ENCODE measurements at places on chromosomes 7 and 10. TPM values are rescaled to one million over a fixed set of nuclear protein-coding genes. Genes with fewer than 3 reads are reported as not detected.

The PSD gene
- total RNA-seq: 2.9 TPM

DNA sequence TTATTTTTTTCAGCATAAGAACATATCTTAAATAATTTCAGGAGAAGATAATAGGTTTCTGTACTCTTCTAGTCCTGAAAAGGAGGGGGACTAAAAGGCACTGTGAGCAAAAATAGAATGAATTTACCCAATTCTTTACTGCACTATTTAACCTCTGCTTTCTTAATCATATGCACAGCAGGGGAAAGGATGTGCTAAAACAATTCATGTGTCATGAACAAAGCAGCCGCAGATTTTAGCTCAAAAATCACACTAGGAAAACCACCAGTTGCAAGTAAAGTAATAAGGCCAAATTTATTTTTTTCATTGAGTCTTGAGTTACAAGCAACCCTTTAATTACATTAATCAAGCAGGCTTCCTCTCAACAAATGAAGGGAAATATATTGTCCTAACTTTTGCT lies 80.1 kb downstream of the CABCOCO1 start:
- no peak for DNase-seq

- DNase-seq: no peak
Observed at GRCh38 chr10:4545062-4545461, 280.9 kb upstream of the AKR1E2 start.

DNA sequence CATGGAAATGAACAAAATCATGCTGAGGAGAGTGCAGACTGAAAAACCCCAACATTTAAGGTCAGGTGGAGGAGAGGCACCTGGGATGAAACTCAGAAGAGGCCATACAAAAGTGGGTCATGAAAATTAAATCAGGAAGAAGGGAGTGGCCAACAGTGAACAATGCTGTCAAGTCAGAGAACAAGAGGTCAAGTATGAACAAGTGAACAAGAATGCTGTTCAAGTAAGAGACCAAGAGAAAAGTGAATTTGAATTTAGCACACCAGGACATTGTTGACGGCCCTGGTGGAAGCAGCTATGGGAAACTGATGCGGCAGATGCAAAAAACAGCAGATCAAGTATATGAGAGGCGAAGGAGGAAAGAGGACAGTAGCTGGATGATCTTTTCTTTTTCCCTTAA lies 7.9 kb downstream of the CEP41 start:
- no peak for DNase-seq

DNA sequence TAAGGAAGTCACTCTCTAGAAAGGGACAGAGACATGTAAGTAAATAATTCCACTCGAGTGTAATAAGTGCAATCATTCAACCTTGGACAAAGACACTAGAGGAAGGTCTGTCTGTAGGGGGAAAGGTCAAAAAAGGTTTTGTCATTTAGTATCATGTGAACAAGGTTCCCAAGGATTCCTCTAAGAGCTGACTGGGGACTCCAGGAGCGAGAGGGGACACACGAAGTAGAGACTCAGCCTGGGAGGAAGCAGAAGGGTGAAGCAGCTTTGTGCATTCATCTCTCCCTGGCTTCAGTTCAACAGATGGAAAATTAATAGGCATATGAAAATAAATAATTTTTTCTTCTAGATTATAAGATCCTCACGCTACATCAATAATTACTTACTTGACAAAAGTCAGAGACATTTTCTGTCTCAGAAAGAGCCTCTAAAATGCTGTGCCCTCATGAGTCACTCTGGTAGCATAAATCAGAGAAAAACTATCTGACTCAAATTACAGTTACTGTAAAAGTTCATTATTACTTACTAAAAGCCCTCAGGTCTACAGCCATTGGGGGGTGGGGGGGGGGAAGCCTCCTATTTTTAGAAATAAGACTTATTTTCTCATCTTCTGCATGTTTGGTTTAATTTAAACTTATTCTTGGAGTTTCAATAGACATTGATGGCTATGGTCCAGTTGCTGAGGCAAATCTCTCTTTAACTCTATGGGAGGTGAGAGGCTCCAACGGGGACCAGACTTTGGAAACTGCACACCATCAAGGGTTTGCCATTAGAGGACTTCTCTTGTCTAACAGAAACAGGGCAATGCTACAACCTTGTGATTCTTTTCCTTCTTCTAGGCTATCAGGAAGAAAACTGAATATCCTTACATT lies 275.1 kb upstream of the KLF14 start:
- peak; percentile 30 for DNase-seq

DNA sequence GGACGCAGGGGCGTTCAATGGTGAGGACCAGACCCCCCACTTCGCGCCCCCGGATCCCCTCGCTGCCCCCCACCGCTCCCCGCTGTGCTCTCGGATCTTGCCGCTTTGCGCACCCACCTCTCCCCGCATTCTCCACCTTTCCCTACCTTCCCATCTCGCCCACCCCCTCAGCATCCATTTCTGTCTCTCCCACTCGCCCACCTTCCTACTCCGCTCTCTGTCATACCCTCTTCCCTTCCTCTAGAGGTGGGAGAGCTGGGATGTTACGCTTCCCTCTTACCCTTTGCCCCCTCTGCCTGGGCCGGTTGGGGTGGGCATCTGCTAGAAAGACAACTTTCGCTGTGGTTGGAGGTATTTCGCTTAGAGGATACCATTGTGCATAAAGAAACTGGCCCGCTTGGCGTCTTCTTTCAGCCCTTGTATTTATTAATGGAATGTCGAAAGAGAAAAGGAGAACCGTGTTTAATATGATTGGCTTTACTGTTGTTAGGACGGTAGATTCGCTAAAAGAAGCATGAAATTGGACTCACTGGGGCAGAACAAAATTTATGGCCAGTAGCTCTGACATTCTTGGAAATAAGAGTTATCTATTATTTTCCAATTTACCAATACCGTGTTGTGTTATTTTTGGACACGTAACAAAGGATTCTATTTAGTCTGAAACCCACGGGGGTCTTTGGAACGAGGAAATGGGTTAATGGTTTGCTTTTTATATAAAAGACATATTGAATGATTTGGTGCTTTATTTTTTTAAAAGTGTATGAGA lies 873 bp downstream of the PRKAR2B start:
- no peak for DNase-seq

DNA sequence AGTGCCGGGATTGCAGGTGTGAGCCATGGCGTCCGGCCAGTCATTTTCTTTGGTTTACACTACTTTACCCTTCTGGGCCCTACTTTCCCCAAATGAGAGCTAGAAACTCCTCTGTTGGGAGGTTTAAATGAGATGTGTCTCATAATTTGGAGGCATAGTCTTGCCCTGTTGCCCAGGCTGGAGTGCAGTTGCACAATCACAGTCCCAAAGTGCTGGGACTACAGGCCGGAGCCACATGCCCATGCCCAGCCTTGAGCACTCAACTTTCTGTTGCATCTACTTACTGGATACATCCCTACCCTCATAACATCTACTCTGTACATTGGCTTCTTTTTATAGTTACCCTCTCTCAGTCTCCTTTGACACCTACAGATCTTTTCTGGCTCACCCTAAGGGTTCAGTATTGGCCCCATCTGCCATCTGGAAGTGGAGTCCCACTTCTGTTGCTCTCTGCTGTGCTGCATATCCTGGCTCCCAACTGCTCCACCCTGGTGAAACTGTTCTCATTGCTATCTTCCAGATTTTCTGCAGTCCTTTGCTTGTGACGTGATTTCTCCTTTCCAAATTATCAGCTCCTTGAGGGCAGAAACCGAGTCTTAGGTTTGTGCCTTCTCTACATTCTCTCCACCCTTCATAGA lies 8.4 kb downstream of the EIF4H start:
- no peak for DNase-seq

GRCh38 chr7:47470567-47471357 lies 111.1 kb downstream of the TNS3 start:
- no peak for DNase-seq

The MEOX2 gene
- not detected for total RNA-seq

The MACC1 gene
- 2.7 TPM for total RNA-seq

The DPYSL4 gene
- 2.6 TPM for total RNA-seq

DNA sequence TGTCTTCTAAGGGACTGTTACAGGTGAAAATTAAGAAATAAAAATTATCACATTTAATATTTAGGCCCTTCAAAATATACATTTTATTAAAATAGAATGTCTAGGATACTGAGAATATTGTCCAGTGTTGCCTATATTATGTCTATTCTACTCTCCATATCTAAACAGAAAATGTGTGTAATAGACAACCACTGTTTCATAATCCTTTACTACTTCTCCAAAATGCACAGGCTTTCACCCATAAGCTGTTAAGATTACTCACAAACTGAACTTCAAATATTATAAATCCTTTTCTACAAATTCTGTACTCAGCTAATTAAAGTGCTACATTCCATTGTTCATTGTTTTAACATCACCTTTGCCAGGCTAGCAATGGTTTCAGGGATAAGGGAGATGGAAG lies 56.7 kb upstream of the TFEC start:
- DNase-seq: no peak

- DNase-seq: no peak
Observed at GRCh38 chr7:69418869-69419670, 179.2 kb upstream of the AUTS2 start.

The ZNF365 gene
- total RNA-seq: not detected

The RADIL gene
- total RNA-seq: 0.12 TPM

DNA sequence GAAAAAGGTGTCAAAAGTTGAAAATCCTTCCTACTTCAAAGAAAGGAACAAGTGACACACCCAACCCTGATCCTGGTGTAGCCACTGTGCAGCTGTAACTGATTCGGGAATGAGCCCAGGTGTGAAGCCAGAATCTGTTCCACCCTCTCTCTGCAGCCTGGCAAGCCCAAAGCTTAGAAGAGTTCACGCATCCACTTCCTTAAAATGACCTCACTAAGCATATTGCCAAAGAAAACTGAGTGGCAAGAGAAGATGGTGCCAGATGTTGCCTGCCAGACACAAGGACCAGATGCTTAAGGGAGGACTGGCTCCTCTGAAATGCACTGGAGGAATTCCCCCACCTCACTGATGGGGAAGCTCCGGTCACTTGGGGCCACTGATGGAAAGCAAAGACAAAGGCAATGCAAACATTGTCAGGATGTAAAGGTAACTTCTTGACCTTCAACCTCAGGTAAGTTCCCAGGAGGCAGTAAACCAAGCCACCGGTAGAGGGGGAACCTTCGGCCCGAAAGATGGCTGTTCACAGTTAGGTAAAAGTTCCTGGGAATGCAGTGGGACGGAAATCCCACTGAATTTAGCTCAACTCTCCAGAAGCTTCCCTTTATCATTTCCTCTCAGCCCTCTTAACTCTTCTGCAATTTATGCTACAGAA lies 554.9 kb downstream of the KCNMA1 start:
- no peak for DNase-seq

The TACR2 gene
- not detected for total RNA-seq

The IGFBP1 gene
- total RNA-seq: not detected

The APBB1IP gene
- total RNA-seq: 73.2 TPM

DNA sequence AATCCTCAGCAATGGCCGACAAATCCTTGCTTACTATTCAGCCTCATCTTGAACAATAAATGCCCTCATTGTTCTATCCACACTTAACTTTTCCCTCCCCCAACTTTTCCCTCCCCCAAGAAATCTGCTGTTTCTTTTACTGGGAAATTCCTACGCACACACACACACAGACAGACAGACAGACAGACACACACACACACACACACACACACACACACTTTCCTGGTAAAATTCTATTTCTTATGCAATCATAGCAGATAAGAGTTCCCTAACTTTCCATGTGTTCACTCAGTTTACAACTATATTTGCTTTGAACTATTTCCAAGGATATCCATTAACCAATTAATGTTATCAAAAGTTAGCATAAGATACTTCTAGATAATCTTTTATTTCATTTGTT lies 52.9 kb downstream of the RELN start:
- no peak for DNase-seq

- no peak for DNase-seq
Observed at GRCh38 chr7:41312235-41312634, 390.7 kb downstream of the INHBA start.

The PILRA gene
- 3.4 TPM for total RNA-seq

DNA sequence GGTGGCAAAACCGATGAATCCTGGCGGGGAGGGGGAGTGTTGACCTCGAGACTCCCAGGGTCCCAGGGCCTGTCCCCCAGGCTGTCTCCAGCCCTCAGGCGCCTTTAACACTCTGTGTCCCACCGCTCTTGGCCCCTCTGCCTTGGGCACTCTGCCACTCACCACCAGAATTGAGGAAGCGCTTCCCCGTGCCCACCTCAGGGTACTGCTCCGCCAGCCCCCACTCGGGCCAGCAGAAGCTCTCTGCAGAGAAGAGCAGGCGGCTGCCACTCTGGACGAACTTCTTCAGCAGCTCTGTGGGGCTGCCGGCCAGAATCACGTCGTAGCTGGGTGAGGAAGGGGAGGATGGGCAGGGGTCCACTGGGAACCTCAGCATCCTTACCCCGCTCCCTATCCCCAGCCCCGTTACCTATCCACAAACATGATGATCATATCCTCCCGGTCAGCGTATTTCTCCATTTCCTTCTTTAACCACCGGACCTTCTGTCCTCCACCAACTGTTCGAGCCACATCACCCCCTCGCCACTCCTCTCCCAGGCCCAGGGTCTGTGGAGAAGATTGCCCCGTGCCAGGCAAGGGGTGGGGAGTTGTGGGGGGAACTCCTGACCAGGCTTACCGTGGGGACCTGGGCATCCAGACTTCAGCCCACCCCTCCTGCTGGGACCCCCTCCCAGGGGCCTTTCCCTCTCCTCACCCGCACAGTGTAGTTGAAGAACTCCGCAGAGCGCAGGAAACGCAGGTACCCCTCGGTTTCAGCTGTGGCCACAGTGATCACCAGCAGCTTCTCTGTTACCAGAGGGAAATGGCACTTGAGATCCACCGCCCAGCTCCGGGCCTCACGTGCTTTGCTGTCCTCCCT lies 1.2 kb downstream of the PLOD3 start:
- DNase-seq: no peak

The TMEM229A gene
- not detected for total RNA-seq

DNA sequence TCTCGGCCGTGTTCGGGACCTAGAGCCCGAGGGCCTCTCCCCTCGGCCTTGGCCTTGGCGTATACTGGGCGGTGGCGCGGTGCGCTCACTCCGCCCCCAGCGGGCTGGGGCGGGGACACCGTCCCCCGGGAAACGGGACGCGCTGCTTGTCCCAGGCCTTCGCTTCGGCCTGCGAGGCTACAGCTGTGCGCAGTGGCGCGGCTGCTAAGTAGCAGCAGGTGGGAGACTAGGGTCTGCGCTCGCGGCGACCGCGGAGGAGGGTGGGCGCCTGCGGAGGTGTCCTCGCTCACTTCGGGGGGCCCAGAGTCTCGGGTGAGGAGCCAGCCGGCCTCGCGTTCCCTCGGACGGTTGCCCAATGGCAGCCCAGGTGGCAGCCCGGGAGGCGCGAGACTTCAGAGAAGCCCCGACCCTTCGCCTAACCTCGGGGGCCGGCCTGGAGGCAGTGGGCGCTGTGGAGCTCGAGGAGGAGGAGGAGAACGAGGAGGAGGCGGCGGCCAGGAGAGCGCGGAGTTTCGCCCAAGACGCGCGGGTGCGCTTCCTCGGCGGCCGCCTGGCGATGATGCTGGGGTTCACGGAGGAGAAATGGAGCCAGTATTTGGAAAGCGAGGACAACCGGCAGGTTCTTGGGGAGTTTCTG lies at the start of gene DNAH11:
DNAH11 (plus strand) TSS at position 149 of the 637 bp plus-strand sequence; CDS start at position 356, 207 bp downstream.
- no peak for DNase-seq

All from activated CD8-positive, alpha-beta memory T cell treated with anti-CD3 and anti-CD28 coated beads, Interleukin-2, amount 10 ng/mL, durations not matched to agents 7 days and 5 days (primary cell).